ENCODE measurements at places on chromosomes 2 and 18.

- DNase-seq = no peak
These were observed 49.4 kb upstream of the STON1 start for GRCh38 chr2:48480526-48480925.

GRCh38 chr2:203934041-203934492 lies 2.5 kb upstream of the ICOS start:
- DNase-seq = peak; percentile 67

DNA sequence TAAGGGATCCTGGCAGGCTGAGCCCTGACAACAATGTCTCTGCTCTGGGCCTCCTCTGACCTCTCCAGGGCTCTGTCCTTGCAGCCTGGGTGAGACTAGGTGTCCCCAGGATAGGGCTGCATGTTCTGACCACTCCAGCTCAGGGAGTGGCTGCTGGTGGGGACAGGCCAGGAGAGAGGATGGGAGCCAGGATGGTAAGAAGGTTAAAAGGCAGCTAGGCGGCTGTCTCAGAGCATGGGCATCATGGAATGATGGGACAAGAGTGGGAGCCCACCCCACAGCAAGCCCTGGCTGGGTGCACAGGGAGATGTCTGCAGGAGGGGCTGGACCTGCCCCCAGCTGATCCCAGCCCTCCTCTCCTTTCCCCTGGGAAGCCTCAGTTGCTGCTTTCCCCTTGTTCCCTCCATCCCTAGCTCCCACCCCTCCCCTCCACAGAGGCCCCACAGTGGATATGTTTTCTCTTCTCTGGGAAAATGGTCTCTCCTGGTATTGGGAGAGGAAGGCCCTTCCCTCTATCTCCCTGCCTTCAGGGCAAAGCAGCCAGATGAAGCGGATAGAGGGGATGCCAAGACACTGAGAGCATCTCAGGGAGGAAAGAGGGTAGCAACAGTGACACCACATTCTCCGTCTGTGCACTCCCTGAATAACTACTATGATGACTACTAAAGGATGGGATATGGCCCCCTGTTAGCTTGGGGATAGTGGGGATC lies 334.3 kb downstream of the DYSF start:
- no peak for DNase-seq

DNA sequence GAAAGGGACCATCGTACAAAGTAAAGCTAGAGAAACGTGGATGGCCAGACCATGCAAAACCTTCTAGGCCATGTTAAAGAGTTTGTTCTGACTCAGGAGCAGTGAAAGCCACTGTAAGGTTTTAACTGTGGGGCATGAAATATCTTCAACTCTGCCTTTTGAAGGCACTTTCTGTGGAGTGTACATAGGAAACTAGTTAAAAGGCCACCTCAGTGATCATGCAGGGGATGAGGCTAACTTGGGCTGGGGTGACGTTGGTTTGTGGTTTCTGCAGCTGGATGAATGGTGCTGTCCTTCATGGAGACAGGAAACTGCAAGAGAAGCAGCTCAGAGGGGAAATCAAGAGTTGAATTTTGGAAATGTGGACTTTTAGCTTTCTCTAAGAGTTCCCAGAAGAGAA lies 190.7 kb downstream of the CDCA7 start:
- DNase-seq = no peak

DNA sequence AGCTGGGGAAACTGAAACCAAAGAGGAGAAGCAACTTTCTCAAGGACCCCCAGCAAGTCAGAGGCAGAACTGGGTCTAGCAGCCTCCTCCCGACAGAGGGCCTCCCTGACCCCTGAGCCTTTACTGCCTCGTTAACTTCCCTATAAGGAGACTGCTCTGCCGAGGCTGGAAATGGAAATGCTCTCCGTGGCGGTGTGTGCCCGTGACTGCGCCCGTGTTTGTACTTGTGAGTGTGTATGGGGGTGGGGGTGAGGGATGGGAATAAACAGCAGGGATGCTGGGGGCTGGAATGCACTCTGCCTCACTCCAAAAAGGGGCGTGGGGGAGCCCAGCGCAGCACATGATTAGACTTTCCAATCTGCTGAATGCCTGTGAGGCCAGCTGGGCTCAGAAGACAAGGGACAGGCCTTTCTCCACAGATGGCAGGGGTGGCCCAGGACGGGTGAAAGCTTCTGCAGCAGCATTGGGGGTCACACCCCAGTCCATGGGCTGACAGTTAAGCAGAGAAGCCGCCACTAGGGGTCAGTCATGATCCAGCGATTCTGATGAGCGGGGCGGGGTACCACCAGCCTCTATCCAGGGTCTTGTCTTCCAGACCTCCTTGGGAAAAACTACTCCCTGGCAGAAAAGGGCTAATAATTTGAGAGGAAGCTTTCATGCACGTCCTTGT lies 26.8 kb downstream of the MPHOSPH10 start:
- peak; percentile 79 for DNase-seq
